Esophagus squamous epithelium (tissue), 5 donors: ENCODE measurements at places on chromosomes 1 and 21.

- DNase-seq: no peak
Observed at GRCh38 chr1:99269321-99269720, 5.0 kb downstream of the PLPPR4 start.

DNA sequence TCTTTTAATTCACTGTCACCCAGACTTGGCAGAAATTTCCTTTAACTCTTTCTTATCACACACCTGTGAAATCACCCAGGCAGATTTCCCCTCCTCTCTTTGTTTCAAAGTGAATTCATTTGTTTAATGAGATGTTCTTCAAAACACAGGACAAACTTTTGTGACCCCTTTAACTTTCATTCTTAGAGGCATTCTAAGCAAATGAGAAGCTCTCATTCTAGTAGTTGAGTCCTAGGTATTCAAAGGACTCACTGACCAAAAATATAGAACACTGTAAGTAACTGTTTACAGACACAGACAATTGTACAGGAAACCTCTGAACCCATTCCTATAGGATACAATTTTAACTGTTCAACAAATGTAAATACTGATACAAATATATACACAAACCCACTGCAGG is 16.9 kb downstream of the LRRC8C start:
- DNase-seq: no peak

GRCh38 chr1:204265665-204266064 is 51.9 kb upstream of the GOLT1A start:
- DNase-seq: no peak

DNA sequence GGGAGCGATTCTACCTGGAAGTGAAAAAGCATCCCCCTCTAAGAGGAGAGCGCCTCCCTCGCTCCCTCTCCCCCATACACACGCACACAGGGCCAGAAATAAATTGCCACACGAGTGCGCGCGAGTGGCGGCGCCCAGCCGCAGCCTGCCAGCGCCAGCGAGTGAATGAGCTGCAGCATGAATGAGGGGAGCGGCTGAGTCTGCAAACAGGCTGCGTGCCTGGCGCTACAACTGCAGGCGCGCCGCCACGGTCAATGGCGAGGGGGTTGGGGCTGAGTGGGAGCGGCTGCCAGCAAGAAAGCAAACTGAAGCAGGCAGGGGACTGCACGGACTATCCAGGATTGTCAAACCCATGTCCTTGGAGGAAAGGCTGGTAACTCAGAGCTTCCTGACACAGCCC is 2.2 kb downstream of the CAMK1G start:
- no peak for DNase-seq

- no peak for DNase-seq
Observed at GRCh38 chr1:29551123-29551936, 315.0 kb downstream of the PTPRU start.

- no peak for DNase-seq
Observed at GRCh38 chr1:119924948-119925898, 28.9 kb upstream of the ADAM30 start.

DNA sequence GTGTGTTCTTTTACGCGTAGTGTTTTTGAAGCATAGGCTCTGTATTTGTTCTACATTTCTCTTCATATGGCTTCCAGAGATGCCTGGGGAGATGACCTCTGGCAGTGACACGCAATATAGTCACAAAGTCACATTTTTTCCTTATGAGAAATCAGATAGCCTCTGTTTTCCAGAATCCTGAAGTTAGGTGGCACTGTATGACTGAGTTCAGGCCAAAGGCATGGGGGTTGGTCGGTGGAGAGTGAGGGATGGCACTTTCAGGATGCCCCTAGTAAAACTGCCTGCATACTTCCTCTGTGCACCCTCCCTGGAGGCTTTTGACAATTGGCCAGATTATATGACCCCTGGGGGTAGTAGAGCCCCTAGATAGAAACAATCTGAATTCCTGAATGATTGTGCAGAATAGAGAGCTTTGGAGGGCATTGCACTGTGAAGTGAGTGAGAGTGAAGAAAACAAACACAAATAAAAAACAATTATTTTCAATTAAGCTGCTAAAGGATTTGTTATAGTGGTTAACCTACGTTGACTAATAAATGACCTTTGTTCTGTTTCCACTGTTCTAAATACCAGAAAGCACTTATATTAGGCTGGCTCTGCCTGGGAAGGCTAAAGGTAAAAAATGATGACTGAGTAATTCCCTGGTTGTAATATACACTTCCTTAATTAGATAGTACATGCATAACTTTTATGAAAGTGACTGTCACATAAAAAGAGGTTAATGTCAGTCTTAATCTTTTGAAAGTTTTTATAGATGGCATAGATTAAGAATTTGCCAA is 1660.8 kb downstream of the PLA2G4A start:
- no peak for DNase-seq

GRCh38 chr1:154906621-154907081 is 29.9 kb downstream of the PMVK start:
- DNase-seq: no peak

DNA sequence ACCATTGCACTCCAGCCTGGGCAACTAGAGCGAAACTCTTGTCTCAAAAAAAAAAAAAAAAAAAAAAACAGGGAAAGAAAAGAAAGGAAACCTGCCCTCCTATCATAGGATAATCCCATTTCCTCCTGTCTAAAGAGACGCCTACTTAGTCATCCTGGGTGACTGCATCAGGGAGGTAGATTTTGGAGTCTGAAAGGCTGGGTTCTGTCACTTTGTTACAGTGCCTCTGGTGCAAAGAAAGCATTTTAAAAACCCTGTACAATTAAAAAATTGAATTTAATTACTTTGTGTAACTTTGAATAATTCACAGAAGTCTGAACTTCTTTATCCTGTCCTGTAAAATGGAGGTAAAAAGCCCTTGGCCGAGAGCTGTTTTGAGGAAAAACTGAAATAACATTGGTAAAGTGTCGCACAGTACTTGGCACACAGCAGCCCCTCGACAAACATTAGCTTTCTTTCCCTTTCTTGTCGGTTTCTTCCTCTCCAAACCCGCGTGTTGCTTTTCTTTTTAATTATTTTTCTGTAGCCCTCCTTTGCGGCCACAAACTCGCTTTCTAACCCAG is 657 bp upstream of the HDAC1 start:
- DNase-seq: no peak

GRCh38 chr21:26445440-26445839 is 127.6 kb downstream of the CYYR1 start:
- DNase-seq: no peak

DNA sequence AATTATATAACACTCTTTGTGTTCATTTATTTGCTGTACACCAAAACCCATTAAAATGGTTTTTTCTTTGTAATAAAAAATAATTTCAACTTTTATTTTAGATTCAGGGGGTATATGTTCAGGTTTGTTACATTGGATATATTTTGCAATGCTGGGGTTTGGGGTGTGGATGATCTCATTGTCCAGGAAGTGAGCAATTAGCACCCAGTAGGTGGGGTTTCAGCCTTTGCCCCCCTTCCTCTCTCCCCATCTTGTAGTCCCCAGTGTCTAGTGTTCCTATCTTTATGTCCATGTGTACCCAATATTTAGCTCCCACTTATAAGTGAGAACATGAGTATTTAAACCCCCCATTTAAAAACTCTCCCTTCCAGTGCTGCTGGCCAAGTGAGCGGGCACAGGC is 184.6 kb downstream of the RHOU start:
- DNase-seq: no peak

GRCh38 chr1:100383743-100384405 is 31.6 kb downstream of the CDC14A start:
- DNase-seq: no peak

DNA sequence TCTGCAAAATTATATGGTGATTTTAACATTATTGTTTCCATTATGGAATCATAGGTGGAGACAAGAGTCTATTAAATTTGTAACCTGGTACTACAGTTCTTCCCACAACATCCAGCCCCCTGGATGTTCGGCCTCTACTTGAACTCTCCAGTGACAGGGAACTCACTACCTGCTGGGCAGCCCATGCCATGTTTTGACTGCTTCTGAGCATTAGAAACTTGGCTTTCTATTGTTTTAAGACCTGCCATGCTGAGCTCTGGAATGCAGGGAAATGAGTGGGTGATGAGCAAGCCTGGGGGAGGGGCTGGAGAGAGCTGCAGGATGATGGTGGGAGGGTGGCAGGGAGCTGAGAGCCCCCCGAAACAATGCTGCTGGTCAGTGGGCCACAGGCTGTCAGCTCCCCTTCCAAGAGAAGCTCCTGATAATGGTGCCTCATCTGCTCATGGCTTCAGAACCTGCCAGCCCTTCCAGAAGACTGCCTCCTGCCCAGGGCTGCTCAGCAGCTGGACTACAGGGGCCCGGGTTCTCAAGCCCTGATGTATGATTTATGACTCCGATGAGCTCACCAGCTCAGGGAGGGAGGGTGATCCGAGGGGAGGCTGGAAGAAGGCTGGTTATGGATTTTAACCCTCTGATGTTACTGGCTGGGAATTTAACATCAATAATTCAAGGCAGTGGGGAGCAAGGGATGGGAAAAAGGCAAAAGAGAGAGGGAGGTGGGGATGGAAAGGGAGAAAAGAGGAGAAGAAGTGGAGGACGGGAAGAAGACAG is 205.0 kb downstream of the HIVEP3 start:
- no peak for DNase-seq

DNA sequence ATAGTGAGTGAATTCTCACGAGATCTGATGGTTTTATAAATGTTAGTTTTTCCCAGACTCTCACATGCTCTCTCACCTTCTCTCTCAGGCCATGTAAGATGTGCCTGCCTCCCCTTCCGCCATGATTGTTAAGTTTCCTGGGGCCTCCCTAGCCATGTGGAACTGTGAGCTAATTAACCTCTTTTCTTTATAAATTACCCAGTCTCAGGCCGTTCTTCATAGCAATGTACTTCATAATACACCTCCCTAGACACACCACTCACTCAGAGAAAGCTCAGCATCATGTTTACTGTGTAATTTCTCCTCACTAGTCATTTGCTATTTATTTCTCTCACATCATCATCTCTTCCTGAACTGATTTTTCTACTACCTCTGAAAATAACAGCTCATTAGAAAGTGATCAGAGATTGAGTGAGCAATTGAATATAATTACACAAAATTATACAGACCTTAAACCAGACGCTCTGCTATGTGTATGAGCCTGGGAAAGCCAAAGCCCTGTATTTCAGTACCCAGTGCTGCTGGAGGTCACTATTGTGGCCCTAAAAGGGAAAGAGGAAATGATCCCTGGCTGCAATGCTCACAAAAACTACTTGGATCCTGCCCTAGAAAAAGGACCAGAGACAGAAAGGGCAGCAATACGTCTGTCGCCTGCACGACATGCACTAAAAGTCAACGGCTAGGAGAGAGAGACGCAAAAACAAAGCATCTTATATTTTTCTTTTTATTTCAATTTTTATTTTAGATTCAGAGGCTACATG is 284.5 kb downstream of the DSCAM start:
- DNase-seq: no peak

GRCh38 chr1:181425566-181425965 is 57.8 kb upstream of the CACNA1E start:
- DNase-seq: no peak

GRCh38 chr21:45935628-45936027 is 45.9 kb upstream of the COL6A1 start:
- no peak for DNase-seq

DNA sequence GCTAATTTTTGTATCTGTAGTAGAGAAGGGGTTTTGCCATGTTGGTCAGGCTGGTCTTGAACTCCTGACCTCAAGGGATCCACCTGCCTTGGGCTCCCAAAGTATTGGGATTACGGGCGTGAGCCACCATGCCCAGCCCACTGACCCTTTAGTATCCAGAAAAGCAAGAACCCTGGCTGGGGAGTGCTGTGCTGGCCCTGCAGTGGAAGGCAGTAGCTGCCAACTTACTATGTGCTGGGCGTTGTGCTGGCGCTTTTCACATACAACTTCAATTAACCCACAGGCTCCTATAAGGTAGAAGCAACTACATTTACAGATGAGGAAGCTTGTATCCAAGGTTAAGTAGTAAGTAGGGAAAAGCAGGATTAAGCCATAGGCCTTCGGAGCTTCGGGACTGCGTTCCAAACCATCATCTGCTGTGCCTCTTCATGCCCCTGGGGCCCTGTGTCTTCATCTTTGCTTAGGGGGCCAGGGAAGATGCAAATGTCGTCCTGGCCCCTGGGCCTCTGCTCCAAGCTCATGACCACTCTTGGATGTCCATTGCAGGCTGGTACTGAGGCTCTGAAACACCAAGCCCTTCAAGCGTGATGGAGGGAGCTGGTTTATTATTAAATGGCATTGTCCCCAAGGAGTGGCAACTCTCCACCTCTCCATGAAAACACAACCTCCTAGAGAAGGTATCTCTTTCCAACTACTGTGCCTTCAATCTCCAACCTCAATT is 8.7 kb upstream of the CPLANE2 start:
- DNase-seq: no peak

GRCh38 chr21:29860346-29860745 is 79.5 kb downstream of the GRIK1 start:
- DNase-seq: no peak

GRCh38 chr1:28180306-28181305 is 4.1 kb upstream of the PTAFR start:
- DNase-seq: no peak

DNA sequence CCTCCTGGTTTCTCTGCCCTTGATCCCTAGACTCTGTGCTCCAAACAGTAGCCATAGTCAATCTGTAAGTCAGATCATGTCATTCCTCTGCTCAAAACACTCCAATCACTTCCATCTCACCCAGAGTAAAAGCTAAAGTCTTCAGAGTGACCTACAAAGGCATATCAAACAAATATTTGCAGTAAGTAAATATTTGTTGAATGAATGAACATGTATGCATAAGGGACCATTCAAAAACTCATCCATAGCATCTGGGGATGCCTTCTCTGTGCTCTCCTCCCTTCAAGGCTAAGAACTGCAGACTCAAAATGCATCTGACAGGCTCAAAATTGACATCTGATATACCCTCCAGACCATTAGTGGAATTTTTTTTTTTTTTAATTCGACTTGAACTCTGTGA is 18.1 kb upstream of the AK5 start:
- DNase-seq: no peak

DNA sequence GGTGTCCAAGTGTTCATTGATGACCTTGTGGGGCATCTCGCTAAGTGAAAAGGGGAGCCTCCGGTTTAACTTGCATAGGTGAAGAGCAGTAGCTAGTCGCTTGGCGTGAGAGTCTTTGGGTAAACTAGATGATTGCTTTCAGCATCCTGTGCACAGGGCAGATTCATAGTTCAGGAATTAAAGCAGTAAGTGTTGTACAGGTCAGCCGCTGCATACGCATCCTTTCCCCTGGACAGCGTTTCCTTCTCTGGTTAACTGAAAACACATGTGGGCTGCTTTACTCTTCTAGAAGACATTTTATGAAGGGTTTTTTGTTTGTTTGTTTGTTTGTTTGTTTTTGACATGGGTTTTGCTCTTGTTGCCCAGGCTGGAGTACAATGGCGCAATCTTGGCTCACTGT is 12.1 kb downstream of the NDUFV3 start:
- no peak for DNase-seq

- DNase-seq: no peak
Observed at GRCh38 chr1:15459771-15460707, 3.5 kb downstream of the CELA2A start.
